Cerebellar nuclear complex (tissue), 1 donor: ENCODE measurements at places on chromosomes 3 and 15.

DNA sequence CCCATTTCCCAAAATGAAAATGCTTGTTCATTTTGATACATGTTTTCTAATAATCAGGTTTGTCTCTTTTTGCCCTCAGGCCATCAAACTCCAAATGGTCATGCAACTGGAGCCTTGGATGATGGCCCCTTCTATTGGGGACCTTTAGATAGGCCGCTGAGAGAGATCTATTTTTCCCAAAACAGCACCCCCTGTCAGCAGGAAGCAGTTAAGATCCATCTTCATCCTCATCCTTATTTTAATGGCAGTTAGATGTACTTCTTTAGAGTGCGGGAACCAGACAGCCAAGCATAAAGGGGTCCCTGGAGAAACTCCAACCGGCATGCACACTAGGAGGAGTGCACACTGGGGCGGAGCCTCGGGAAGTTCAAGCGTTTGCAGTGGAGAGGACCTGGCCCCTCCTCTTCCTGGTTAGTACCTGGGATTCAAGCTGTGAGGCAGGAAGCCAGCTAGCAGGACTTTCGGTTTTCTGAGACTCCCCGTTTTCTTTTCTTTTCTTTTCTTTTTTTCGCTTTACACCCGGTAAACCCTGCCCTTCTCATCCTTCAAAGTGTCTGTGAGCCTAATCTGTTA lies 31.9 kb upstream of the STRIT1 start:
- DNase-seq, result no peak

- no peak for DNase-seq
Measured at GRCh38 chr15:63968700-63969099, 77.6 kb downstream of the DAPK2 start.

GRCh38 chr3:111314181-111314873 lies 227.7 kb upstream of the CD96 start:
- DNase-seq, result no peak

- DNase-seq, result no peak
Measured at GRCh38 chr15:43776718-43777266, at the start of gene ELL3. Gene ELL3, minus strand, starts transcription at chr15:43776966. Its CDS starts 65 bp downstream, at chr15:43776901.

- DNase-seq, result no peak
Measured at GRCh38 chr3:77328690-77329089, 288.8 kb downstream of the ROBO2 start.

DNA sequence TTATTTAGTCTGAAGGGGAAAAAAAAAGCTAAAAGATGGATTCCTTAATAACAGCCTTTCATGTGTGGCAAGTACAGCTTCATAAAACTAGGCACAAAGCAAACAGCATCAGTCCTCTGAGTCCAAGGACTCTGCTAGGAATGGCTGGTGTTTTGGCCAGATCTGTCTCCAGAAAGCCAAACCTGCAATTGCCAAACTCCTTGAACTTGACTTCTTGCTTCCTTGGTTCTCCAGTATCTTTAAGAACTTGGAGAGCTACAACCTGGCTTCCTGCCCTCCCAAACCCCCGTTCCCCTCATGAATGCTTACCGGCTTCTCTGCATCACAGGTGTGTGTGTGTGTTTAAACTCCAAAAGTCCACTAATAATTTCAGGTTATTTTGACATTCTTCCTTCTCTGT lies 1.6 kb upstream of the PLOD2 start:
- no peak for DNase-seq
